Memory B cell (primary cell): ENCODE measurements at places on chromosomes 1 and 21.

- no peak for DNase-seq
Measured at GRCh38 chr1:83500531-83500930, 498.4 kb downstream of the TTLL7 start.

DNA sequence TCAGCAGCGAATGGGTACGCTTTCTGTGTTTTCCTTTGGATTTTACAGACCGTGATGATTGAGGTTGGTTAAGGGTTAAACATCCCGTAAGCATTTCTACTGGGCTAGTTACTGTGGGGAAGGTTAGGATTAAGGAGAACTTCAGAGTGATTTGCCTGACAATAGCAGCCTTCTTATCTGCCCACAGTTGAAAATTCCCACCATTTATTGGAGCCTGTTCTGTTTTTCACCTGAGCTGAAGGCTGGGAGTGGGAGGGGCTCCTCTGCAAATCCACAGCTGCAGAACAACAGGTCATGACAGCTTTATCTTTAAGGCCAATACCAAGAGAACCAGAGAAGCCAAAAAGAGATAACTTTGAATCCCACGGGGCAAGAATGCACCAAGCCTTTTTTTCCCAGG is 168.6 kb downstream of the KAZN start:
- no peak for DNase-seq

DNA sequence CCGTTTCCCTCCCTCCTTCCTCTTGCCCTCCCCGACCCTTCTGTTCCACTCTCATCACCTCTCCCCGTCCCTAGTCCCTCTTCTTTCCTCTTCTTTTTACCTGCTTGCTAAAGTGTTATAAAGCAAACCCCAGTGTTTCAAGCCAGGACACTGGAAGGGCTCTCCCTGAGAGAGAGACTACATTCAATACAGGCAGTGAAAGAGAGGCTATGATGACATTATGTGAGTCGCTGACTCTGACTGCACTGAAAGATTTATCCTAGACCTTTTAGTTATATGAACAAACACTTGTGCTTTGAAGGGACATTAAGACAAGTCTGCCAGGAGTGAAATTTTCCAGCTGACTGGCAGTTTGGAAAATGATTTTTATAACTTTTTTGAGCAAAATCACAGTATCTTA is 155.7 kb downstream of the S1PR1 start:
- no peak for DNase-seq

GRCh38 chr1:61353797-61354406 is 271.5 kb downstream of the NFIA start:
- no peak for DNase-seq

DNA sequence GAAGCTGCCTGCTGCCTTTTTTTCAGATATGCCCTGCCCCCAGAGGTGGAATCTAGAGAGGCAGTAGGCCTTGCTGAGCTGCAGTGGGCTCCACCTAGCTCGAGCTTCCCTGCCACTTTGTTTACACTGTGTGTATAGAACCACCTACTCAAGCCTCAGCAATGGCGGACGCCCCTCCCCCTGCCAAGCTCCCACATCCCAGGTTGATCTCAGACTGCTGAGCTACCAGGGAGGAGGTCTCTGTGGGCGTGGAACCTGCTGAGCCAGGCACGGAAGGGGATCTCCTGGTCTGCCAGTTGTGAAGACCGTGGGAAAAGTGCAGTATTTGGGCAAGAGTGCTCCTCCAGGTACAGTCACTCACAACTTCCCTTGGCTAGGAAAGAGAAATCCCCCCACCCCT is 65.1 kb downstream of the MSH4 start:
- no peak for DNase-seq

- no peak for DNase-seq
Measured at GRCh38 chr1:23417570-23417969, 7.0 kb downstream of the TCEA3 start.

- no peak for DNase-seq
Measured at GRCh38 chr21:38165466-38166172, 91.2 kb upstream of the KCNJ15 start.

GRCh38 chr21:39265603-39266002 is 47.8 kb downstream of the BRWD1 start:
- no peak for DNase-seq

DNA sequence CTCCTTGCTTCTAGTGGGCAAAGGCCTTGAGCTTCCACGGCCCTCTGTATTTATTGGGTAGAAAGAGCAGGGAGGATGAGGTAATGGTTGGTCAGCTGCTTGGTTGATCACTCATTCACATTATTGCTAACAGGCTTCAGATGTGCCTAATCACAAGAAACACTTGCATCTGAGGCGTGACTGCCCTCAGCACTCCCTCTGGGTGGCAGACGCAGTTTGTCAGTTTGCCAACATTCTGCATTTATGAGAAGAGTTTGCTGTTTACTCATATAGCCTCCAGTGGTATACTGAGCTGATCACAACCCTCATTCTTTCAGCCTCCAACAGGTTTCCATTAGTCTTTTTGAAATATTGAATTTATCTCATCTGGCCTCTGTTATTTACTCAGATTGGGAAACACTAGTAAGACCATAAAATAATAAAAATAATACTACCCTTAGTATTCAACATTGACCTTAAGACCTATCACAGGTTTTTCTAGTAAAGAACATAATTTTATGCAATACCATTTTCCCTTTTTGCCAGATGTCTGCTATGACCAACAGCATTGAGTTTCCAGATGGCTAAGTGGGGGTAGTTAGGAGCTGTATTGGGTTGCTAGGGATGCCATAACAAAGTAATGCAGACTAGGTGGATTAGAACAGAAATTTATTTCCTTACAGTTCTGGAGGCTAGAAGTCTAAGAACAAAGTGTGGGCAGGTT is 53.3 kb downstream of the PTGFR start:
- DNase-seq, result no peak

DNA sequence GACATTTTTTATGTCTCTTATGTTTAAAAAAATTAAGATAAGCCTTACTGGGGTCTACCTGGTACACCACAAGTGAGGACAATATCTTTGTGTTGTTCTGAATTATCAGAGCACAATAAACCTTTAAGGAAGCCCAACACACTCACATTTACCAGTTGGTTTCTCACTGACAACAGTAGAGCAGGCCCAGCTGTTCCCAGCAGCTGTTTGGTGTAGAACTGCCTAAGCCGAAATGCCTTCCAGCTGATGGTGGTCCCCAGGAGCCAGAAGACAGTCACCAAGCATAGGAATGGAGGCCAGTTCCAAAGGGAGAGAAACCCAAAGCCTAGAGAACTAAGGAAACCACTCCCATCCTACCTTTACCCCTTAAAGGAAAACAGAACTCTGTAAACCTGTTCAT is 428.6 kb upstream of the CAMK1G start:
- DNase-seq, result no peak

DNA sequence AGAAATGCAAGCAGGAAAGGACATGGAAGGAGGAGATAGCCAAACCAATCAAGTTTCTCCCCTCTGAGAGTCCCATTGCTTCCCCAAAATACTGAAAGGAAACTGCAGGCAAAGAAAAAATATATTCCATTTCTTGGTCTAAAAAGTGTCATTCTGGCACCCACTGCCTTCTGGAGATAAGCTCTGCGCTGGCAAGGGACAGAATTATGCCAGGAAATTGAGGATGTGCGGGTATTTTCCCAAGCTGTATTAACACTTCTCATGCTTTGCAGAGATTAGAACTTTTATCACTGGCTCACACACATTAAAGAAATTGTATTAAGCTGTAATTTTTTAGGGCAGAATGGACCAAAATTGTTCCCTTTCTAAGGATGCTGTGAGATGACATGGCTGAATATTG is 381.2 kb upstream of the DUSP10 start:
- no peak for DNase-seq

GRCh38 chr1:155931332-155932038 is 2.7 kb downstream of the KHDC4 start:
- no peak for DNase-seq

- no peak for DNase-seq
Measured at GRCh38 chr21:26394341-26394740, 178.7 kb downstream of the CYYR1 start.
